Muscle of leg (tissue), 16 donors: ENCODE measurements at places on chromosomes 13 and 19.

DNA sequence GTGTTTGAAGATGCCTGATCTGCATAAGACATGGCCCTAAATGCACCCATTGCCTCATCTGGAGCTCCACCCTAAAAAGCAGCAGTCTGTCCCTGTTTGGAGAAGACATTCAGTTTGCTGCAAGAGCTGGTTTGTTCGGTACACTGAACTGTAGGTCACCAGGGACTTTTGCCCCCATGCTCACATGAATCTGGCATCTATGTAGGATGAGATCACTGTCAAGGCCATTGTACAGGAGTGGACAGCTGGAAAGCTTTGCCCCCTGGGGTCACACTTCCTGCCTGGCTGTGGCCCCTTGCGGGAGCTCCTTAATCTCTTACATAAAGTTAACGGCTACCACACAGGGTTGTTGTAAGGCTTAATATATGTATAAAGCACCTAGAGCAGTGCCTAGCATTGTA, 73.0 kb downstream of the IPO5 start:
- peak; percentile 27 for DNase-seq

DNA sequence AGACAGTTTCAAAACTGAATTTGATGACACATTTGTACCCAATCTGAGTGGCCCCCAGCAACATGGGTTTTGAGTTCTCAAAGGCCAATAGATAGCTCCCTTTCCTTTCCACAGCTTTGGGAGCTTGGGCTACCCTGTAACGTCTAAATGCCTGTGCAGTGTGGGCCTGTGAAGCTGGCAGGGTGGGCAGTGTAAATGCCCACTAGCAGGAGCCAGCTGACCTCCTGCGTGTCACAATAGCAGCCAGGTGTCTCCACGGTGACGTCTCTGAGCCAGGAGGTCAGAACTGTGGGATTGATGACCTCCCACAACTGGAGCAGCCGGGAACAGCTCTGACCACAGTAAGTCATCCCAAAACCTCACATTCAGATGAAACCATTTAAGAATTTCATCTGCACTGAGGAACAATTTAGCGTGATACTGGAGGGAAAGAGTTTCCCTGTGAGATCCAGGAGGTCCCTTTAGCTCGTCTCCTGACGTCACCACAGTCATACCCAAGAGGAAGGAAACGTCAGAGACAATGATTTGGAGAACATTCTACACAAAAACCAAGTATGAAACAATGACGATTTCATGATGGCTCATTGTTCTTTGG, at the start of gene IPO5:
IPO5 (plus strand) TSS at position 300 of the 595 bp plus-strand sequence. CDS start 23,022 bp downstream, outside the sequence.
- no peak for DNase-seq

DNA sequence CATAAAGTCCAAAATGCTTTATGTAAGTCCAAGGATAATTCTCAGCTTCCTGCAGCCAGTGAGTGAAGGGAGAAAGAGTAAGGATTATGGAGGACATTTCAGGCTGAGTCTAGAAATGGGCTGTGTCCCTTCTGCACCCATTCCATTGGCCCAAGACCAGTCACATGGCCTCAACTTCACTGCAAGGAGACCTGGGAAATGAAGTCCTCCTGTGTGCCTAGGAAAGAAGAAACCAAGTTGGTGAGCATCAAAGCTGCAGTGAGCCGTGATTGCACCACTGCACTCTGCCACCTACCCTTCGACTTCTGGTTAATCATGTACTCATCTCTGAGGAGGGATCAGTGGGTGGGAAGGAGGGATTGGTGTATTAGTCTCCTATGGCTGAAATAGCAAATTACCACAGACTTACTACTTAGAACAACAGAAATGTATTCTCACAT, 3.6 kb upstream of the CD37 start:
- peak; percentile 60 for DNase-seq

- no peak for DNase-seq
These were observed 25.9 kb upstream of the CCNP start for GRCh38 chr19:40252395-40252794.

DNA sequence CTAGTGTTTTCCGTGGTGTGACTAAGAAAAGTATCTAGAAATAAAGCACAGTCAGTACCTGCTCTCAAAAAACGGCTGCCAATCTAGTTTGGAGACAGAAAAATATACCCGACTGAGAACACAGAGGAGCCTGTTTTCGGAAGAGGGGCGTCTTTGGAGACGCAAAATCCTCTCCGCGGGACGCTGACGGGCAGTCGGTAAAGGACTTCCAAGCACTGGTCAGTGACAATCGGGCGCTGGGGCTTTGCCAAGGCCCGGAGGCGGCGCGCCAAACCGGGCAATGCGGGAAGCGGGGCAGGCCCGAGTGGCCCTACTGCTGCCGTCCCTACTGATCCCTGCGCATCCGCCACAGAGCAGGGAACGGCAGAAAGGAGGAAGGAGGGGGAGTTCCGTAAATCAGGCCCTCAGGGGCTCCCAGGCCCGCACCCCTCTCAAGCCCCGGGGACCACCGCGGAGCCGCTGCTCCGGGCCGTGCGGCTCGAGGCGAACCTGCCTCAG, 588 bp upstream of the DPY19L3 start:
- peak; percentile 67 for DNase-seq

DNA sequence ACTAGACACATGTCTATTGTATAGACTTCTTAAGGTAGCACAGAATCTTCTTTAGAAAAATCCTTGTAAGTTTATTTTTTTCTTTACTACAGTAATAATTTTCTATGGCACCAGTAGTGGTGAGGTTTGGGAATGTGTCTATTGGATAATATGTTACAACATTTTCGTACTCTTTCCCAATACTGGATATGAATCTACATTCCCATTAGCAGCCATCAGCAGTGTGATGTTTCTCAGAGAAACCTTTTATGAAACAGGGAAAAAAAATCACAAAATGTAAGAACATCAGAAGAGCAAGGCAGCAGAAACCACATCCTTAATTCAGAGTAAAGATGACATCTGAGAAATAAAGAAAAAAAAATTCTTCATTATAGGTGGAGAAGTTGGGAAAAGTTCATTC, 83.3 kb downstream of the POSTN start:
- no peak for DNase-seq

- DNase-seq, result no peak
These were observed 3.3 kb upstream of the PEX11G start for GRCh38 chr19:7492142-7492541.

GRCh38 chr13:67120872-67121531, 109.1 kb downstream of the PCDH9 start:
- DNase-seq, result peak; percentile 70

GRCh38 chr19:9885077-9885552, 50.0 kb downstream of the PIN1 start:
- peak; percentile 96 for DNase-seq

DNA sequence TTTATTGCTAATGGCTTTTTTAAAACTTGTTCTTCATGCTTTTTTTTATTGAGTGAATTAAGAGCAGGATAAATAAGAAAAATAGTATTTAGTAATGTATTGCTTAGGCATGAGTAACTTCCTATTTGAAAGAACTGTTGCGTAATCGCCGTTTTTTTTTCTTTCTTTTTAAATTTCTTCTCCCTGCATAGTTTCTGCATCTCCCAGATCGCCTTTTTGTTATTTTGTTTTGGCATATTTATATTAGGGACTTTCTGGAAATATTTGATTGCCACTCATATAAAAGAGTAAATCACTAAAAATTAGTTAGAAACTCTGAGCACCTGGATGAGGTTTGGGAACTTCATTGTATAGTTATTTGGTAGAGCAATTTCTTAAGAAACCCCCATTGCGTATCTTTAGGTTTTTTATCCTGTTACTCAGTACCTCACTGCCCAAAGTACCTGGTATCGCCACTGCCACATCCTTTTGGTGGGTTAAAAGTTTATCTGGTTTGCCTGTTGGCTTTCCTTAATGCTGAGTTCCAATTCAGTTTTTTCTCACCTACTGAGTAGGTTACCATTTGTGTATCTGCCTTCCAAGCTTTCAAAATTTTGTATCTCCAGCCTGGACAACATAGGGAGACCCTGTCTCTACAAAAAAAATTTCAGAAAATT, 36.2 kb upstream of the LPAR6 start:
- DNase-seq, result no peak

GRCh38 chr13:112969692-112970338, 801 bp downstream of the MCF2L start:
- DNase-seq, result no peak

DNA sequence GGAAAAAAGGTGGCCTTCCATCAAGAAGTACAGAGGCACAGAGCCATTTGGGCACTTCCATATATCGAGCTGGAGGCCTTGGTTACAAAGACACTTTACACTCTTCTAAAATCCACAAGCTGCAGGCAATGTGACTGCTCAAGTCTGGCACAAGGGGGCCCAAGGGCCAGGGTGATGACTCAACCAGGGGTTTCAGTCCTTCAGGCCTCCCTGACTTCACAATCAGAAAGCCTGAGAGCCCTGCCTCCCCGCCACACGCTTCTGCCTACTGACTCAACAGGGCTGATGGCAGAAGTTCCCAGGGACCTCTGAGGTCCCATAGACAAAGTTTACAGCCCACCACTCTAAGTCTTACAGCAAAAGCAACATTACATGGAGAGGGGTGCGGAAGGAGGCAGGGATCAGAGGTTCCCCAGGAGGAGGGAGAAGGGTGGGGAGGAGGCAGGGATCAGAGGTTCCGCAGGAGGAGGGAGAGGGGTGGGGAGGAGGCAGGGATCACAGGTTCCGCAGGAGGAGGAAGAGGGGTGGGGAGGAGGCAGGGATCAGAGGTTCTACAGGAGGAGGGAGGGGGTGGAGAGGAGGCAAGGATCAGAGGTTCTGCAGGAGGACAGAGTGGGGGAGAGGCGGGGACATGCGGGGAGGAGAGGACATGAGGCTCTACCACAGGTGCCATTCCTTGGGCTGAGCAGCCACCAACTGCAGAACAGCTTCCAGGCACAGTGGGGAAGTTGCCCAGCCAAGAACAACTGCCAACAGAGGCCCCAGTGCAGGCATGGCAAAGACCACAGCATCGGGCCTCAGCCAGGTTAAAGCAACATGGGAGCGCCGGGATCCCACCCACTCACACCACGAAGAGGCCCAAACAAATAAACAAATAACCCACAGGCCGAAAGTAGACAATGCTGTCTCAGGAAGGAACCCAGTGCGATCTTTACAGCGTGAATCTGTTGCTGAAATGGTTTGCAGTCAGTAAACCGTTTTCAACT, 52.0 kb downstream of the SLC7A1 start:
- DNase-seq, result no peak

DNA sequence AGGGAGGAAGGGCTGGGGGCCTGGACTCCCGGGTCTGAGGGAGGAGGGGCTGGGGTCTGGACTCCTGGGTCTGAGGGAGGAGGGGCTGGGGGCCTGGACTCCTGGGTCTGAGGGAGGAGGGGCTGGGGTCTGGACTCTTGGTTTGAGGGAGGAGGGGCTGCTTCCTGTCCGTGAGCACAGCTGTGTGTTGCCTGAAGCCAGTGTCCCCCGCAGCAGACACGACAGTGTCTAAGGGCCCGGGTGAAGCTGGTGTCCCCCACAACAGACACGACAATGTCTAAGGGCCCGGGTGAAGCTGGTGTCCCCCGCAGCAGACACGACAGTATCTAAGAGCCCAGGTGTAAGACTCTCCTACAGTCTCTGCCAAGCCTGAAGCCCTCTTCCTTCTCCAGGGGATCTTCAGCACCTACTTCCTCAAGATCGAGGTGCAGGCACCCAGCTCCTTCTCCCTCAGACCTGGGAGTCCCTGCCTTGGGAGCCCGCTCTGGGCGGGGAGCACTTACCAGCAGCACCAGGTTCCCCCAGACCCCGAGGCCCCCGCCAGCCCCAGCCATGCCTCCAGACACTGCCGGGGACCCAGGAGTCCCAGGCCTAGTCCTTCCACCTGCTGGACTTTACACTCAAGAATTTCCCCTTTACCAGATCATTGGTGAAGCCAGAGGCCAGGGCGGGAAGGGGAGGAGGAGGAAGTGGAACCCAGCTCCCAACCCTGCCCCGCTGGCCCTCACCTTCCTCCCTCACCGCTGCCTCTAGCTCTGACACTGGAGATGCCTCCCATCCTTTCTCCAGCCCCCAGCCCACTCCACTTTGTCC, at the start of gene PTPRH:
PTPRH (minus strand) TSS at position 622 of the 813 bp plus-strand sequence; CDS start at position 554, 68 bp downstream.
- DNase-seq, result no peak

- no peak for DNase-seq
These were observed 1312.4 kb downstream of the PCDH9 start for GRCh38 chr13:65917731-65918130.

DNA sequence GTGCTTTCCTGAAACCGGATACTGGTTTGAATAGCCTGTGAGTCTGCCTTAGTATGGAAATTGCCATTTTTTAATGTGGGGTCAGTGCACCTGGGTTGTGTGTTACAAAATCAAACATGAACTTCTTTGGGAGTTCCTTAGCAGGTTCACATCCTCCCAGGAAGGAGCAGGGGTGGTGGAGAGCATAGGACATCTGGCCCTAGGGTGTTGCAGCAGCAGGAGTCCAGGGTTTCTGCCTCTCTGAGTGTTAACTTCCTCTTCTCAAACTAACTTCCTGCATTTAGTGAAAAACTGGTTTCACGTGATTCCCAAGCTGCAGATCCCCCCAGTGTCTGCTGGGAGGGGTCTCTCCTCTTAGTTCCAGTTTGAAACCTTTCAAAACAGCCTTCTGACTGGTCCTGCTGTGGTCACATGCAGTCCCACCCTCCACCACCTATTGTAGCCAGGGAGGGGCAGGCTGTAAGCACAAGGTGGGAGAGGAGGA, 7.2 kb downstream of the RNASEH2B start:
- peak; percentile 67 for DNase-seq

DNA sequence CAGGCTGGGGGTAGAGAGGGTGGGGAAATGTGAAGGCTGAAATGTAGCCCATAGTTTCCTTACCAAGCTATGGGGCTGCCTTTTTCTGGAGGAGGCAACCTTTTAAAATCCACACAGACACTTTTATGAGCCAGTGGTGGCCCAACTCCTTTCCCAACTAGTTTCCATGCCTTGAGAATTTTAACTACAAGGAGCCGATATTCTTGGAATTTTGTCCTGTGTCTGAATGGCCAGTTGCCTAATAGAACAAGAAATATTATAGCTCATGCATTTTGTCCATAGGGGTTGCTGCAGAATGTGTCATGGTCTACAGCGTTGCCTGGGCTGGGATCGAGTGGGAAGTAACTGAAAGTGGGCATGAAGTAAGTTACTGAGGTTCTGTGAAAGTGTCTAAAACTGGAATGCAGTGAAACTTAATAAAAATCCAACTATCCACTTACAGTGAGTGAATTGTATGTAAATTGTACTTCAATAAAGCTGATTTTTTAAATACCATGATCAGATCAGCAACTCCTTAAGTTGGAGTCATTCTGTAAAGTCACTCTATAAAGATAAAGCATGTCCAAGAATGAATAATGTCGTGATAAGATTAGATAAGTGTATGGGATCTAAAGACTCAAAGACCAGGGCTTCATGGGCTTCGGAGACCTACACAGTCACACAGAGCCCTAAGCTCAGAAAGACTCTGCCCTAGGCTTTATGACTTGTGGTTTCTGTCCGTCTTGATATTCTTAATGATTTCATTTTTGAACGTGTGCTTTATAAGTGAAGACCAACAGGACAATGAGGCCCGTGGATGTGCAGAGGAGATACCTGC, 122.6 kb upstream of the FNDC3A start:
- no peak for DNase-seq

- peak; percentile 10 for DNase-seq
These were observed 813 bp downstream of the ZNF284 start for GRCh38 chr19:44072543-44073401.

GRCh38 chr13:100389617-100390016, 199.0 kb downstream of the GGACT start:
- no peak for DNase-seq
